Kidney capillary endothelial cell (primary cell): ENCODE measurements at places on chromosomes 13 and 19.
A peak's percentile ranks its signal among the peaks of the same experiment; 100 is the strongest.

DNA sequence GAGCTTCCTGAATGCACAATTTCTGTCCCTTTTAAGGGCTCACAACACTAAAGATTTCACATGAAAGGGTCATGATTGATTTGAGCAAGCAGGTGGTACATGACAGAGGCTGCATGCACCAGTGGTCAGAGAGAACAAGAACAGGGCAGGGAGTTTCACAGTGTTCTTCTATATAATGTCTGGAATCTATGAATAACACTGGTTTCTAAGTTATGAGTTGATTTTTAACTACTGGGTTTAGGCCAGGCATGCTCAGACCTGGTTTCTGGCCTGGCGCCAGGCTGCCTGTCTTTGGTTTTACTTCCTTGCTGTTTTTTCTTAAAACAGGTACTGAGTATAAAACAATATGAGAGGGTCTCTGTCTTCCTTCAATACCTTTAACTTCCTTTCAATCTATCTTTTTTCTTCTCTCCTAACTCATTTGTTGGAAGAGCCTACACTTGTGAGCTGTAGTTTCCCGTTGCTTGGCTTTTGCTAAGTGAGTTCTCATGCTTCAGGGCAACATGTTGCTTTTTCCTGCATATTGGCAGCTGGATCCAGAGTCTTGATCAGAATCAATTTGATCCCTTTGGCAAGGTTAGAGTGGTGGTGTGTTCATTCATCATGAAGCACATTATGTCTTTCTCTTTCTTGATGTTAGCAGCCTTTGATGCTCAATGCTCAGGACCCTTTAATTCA lies 38.5 kb upstream of the FGF14 start:
- no peak for DNase-seq

- no peak for DNase-seq
These were observed 5.6 kb upstream of the ARRDC2 start for GRCh38 chr19:18002347-18002850.

GRCh38 chr13:64314331-64314730 lies 2898.7 kb upstream of the PCDH20 start:
- DNase-seq = no peak

- no peak for DNase-seq
These were observed 758.7 kb downstream of the SLITRK5 start for GRCh38 chr13:88429862-88430261.

DNA sequence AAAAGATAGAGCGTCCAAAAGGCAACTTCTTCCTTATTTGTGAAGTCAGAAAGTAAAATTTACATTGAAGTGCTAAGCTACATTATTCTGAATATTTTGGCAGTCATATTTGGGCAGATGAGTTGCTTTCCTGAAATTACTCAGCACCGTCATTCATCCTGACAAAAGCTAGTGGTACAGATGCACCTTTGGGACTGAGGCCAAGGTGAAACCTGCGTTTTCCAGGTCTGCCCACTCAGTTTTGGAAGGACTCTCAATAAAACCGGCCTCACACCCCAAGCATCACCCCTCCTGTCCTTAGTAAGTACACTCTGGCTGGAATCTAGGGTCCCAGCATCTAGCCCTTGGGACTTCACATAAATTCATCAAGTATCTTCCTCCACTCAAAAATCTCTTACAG lies 187.5 kb downstream of the TM9SF2 start:
- DNase-seq = no peak

DNA sequence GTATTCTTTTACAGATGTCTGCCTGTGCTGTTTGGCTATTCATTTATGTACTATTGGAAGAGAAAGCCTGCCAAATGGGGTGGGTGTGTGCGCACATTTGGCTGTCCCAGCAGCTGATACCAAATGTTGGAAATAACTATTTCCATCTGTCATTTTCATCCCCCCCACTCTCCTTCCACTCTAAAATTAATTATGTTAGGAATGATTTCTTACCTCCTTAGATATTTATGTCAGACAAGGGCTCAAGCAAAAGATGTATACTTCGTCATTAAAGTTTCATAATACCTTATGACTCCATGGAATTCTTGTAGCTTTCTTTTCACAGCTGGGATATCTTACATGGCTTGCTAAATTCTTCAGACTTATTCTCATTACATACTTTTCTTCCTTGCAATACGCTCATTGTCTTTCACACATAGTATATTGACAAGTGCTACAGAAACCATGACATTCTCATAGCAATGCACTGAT lies 18.6 kb downstream of the ITM2B start:
- no peak for DNase-seq

- no peak for DNase-seq
These were observed 33.9 kb upstream of the MBNL2 start for GRCh38 chr13:97188207-97188606.

- DNase-seq = no peak
These were observed 406 bp upstream of the DNMT1 start for GRCh38 chr19:10195199-10195519.

DNA sequence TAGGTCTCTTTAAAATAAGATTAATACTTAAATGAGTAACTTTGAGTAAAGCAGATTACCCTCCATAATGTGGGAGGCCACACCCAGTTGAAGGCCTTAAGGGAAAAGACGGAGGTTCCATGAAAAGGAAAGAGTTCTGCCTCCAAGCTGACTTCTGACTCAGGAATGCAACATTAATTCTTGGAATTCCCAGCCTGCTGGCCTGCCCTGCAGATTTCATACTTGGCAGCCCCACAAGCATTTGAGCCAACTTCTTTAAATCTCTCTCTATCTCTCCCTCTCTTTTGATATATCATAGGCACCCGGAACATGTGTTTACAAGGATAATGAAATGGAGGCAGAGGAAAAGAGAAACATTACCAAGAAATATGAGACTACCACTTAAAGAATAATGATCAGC lies 902.3 kb upstream of the MIR17HG start:
- peak; percentile 50 for DNase-seq

DNA sequence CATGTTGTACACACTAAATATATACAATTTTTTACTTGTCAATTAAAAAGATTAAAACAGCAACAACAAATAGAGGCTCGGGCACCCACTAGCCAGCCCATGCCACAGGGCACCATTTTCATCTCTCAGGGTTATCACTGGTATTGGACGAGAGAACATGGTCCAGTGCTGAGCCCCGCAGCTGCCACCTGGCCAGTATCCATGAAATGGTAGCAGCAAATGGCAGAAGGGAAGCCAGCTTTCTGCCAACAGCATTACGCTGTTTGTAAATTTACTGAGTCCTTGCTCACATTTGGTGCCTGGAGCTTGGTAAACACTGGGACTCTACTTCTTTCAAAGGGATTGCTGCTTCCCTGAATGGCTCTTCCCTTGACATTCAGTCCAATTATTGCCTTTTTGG lies 87.9 kb upstream of the WASF3 start:
- DNase-seq = no peak

- DNase-seq = no peak
These were observed 1.6 kb upstream of the ZNF556 start for GRCh38 chr19:2865334-2866100.

DNA sequence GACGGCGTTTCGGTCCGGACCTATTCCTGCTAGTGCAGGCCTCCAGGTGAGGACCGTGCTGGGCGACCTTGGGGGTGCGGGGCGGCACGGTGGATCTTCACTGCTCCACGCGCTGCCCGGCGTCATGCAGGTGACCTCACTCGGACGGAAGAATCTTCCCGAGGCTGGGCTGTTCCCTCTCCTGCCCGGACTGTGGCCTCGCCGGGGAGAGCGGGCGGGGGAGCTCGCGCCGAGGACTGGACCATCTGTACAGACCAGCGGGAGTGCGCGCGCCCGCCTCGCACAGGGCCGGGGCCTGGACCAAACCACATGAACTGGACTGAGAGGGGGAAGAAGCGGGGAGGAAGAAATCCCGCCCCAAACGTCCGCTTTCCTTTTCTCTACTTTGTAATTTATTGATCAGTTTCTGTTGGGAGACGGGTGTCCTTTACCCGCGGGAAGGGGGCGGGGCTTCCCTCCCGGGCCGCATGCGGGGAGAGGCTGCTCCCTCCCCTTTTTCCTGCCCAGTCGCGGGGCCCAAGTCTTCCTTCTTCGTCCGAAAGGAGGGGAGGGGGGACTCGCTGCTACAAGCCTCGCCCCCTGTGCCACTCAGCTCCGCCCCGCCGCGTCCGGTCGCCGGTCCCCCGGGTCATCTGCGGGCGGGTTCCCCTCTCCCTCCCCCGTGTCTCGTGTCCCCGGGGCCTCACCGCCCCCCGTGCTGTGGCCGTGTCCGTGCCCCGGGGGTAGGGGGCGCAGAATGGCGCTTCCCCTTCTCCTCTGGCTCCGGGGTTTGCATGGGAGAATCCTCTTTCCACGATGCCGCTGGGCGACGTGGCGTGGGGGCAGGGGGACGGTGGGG lies 4.9 kb downstream of the HRC start:
- DNase-seq = peak; percentile 63

- DNase-seq = no peak
These were observed 188.8 kb upstream of the SPRY2 start for GRCh38 chr13:80529734-80530133.

DNA sequence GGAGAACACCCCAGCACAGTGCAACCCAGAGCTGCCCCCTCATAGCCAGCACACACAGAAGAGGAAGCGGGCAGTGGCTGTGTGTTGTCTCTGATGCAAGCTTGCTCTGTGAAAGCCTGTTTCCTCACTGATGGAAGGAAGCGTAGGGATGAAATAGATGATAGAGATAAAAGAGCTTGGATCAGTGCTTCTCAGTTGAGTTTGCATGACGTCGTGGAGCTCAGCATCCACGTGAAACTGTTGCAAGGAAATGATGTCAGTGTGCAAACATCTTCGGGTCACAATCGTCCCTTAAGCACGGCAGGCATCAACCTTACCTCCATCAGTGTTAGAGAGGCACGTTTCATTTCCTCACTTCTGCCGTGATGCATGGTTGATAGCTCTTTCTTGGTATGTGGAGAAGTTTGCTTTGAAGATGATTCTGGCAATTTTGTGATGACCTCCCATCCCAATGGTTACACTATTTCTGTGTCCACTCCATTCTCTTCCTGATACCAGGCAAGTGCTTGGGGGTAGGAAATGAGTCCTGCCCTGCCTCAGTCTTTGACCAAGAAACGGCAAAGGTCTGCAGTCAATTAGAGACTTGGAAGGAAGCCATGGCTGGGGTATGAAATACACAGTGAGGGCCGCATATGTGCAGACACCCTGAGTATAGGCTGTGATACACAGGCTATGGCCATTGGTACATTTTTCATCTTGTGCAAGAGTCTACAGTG lies 183.0 kb downstream of the ZNF536 start:
- no peak for DNase-seq

GRCh38 chr19:54297759-54298305 lies 15.1 kb downstream of the LILRA5 start:
- DNase-seq = no peak

DNA sequence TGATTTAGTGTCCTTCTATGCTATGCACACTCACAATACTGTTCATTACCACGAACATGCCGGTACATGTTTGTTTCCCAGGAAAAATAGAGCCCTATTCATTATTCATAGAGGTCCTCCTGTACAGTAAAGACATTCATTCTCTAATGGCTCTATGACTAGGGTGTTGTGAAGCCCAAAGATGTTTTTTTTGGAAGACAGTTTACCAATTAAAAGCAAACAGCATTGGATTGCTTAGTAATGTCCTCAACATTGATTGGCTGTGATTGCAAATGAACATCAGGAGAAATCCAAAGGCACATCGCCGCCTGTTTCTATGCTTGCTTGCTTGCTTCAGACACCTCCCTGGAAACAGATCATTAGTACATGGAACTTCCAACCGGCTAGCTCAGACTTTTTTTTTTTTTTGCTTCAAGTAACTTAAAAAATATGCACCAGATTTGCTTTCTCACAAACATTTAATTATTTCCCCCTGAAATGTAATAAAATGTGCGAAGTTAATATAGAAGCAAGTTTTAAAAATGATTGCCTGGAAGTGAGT lies 8.8 kb upstream of the GPC6 start:
- DNase-seq = no peak

- DNase-seq = no peak
These were observed 16.6 kb downstream of the DDX39A start for GRCh38 chr19:14402332-14403144.

GRCh38 chr13:94416454-94417080 lies 62.9 kb downstream of the DCT start:
- DNase-seq = no peak

GRCh38 chr19:43765109-43765876 lies 10.5 kb upstream of the SMG9 start:
- peak; percentile 96 for DNase-seq

GRCh38 chr13:35764326-35765015 lies 288.0 kb upstream of the MAB21L1 start:
- DNase-seq = no peak
